ENCODE measurements at places on chromosomes 2 and 18.

DNA sequence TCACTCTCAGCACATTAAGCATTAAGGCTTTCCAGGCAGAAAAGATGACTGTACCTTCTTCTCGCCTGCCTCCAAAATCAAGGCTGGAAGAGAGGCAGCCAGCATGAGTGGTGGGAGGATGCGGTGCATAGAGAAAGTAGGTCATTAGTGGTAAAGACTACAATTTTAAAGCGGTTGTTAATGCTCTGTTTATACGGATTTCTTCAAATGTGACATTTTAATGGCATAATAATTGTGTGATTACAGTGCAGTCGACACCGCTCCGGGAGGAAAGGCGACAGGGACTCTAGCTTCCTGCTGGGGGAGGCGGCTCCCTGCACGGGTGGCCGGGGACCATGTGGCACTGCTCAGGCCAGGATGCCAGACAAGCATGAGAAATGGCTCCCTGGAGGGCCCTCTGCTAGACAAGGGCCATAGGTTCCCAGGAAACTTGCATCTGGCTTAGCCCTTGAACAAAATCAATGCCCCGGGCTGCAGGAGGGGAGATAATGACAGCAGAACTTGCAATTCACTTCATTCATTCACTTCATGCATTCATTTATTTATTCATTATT lies 129.6 kb downstream of the GALNT14 start:
- DNase-seq, result no peak

- no peak for DNase-seq
Measured at GRCh38 chr2:203238292-203238703, 520 bp upstream of the CYP20A1 start.

DNA sequence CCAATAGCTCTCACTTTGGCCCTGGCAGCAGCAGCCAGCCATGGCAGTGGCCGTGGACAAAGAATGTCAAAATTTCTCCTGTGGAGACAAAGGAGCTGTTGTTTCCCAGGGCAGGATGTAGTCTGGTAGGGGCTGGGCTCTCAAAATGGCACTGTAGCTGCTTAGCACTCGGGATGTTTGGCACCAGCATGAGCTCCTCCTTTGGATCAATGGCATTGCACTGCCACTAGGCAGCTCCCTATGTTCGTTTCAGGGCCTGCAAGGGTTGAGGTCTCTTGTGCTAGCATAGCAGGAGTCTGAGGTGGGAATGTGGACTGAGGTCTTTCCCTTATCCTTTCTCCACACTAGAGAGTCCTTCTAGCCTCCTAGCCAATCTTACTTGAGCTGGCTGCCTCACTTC lies 948.8 kb upstream of the FAM98A start:
- DNase-seq, result no peak

GRCh38 chr2:167964650-167965413 lies 282.6 kb downstream of the STK39 start:
- DNase-seq, result no peak

DNA sequence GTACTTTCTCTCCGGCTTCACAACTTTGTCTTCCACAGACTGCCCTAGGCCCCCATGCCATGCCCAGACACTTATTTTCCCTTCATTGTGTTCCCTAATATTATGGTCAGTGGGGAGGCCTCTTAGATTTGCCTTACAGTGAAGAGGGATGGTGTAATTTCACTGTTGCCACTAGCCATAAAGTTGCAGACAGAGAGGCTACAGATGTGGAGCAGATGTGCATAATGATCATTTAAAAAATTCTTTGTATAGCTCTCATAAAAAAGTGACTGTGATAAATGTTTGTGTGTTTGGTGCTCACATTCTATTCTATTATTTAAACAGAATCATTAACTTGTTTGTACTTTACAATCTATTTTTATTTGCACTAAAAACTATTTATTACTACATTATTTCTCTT lies 67.5 kb upstream of the FN1 start:
- DNase-seq, result no peak

GRCh38 chr2:26946841-26947784 lies 23.3 kb upstream of the MAPRE3 start:
- no peak for DNase-seq

DNA sequence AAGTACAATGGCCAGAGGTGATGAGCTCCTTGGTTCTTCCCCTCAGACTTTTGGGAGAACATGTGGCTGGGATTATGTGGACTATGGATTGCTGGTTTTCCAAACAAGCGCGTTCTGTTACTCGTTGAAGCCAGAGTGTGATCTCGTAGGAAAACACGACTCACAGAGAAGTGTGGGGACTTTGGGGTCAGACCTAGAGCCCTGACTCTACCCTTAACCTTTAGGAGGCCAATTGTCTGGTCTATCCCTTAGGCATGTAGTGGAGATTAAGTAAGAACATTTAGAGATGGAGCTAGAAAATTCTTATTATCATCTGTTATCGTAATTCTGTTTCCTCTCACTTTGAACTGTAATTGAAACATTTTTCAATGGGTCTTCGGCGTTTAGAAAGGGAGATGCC lies 35.8 kb downstream of the BCL2L11 start:
- no peak for DNase-seq

DNA sequence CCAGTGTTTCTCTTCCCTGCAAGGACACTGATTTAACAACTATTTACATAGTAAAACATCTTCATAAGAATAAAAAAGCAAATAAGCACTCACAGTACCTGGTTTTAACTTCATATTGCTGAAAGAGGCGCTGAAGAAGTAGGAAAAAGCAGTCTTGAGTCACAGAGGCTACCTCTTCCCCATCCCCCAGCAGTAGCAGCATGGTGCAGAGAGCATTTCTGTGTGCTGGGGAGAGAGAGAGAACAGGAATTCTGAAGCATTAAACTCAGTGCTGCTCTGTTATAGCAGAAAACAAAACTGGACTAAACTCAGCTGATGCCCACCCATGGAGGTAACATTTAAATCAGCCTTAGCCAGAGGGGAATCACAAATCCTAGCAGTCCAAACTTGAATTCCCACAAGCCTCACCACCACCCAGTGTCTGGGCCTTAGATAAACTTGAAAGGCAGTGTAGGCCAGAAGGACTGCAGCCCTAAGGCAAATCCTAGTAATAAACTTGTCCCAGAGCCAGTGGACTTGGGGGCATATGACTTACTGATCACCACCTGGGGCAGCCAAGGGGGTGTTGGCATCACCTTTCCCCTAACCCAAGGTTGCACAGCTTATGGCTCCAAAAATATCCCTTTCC lies 321.8 kb upstream of the CWC22 start:
- DNase-seq, result no peak

GRCh38 chr2:181157326-181157725 lies 176.9 kb downstream of the UBE2E3 start:
- DNase-seq, result peak; percentile 41

DNA sequence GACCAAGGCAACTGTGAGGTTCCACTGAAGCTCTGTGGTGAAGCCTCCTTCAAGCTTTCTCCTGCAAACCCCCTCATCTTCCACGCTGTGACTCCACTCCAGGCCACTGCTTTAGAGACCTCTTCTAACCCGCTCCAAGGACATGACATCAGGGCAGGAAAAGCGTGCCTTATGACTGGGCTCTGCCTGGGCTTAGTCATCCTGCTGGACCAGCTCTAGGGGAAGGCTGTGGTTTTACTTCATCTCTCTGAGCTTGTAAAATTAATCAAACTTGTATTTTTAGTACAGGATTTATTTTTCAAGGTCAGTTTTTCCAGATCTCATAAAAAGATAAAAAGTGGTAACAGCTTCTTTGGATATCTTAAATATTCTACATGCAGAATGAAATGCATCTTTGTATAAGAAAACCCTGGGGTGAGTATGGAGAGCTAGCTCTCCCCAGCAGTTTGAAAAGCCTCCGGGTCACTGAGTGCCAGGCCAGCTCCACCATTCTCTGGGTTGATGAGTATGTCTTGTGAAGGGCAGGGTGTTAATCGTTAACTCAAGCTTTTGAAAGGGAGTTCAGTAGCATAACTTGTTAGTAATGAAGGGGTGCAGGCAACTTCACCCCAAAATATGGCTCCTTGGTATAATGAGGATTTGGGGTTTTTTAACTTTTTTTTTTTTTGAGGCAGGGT lies 33.1 kb upstream of the YPEL5 start:
- peak; percentile 92 for DNase-seq

GRCh38 chr2:14925471-14925870 lies 293.0 kb downstream of the LRATD1 start:
- no peak for DNase-seq

GRCh38 chr2:200962811-200963123 lies 693 bp downstream of the ORC2 start:
- DNase-seq, result no peak

DNA sequence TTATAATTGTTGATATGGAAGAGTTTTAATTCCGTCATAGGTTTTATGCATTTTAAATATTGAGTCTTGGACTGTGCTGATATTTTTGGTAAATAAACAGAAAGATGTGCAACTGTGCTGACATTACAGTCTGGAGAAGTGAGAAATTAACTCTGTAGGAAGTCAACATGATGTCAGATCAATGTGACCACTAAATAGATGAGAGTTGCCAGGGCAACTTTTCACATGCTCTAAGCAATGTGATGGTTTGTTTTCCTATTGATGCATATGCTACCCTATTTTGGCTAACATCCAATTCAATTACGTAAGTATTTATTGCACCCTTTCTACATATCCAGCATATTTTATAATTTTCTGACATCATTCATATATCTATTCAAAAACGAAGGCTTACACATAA lies 1109.3 kb downstream of the TSN start:
- DNase-seq, result no peak

GRCh38 chr2:15764683-15765011 lies 173.0 kb downstream of the DDX1 start:
- DNase-seq, result no peak

DNA sequence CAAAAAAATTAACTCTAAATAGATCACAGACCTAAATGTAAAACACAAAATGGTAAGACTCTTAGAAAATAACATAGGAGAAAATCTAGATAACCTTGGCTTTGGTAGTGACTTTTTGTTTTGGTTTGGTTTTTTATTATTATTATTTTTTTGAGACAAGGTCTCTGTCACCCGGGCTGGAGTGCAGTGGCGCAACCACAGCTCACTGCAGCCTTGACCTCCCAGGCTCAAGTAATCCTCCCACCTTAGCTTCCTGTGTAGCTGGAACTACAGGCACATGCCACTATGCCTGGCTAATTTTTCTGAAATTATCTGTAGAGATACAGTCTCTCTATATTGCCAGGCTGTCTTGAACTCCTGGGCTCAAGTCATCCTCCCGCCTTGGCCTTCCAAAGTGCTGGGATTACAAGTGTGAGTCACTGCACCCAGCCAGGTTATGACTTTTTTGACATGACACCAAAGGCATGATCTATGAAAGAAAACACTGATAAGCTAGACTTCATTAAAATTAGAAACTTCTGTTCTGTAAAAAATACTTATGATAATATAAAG lies 88.0 kb downstream of the HNRNPLL start:
- DNase-seq, result no peak

DNA sequence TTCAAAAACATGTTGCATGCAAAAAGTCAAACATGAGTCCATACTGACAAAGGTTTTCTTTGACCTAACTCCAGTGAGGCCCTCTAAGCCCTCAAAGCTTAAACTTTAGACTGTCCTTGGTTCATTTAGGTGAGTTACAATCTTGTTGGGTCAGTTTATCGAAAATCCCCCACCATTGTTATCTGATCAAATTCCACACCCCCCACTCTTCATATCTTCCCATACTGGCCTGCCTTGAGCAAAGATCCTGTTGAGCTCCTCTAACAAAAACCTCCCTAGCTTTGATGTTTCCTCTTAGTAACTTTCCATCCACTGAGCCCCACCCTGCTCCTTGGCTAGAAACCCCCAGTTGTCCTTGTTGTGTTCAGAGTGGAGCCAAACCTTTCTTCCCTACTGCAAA lies 193.7 kb downstream of the ARHGAP28 start:
- DNase-seq, result no peak

- no peak for DNase-seq
Measured at GRCh38 chr2:174028935-174029334, 63.8 kb upstream of the SP3 start.

DNA sequence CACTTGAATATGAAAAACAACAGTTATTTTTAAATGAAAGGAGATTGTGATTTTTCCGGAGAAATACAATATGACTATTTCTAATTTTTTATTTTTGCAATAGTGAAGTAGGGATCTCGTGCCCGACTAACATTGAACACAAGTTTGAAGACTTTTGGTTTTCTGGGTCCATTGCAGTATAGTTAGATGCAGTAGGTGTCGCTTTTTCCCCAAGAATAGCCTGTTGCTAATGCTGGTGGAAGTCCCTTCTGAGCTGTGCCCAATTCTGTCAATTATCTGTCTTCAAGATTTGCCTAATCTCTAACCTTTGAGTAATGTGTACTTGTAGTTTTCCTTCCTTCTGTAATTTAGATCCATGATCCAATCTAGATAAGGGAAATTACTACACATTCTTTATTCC lies 36.5 kb downstream of the SEMA4F start:
- no peak for DNase-seq

- DNase-seq, result no peak
Measured at GRCh38 chr2:235858881-235859280, 309.3 kb downstream of the GBX2 start.

DNA sequence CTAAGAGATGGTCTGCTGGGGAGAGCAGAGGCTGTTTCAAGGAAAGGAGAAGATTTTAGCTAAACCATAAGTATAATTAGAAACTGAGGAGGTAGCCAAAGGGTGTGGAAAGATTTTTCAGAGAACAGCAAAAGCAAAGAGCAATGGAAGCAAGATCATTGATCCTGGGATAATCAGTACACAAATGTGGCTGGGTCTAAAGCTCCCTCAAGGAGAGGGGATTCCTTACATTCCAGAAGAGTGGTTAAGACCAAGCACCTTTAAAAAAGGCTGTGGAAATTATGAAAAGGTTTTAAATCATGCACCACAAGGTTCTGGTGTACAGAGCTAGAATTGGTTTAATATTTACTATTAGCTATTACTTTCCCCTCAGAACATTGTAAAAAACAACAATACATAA lies 246.0 kb upstream of the UBE2E3 start:
- no peak for DNase-seq

DNA sequence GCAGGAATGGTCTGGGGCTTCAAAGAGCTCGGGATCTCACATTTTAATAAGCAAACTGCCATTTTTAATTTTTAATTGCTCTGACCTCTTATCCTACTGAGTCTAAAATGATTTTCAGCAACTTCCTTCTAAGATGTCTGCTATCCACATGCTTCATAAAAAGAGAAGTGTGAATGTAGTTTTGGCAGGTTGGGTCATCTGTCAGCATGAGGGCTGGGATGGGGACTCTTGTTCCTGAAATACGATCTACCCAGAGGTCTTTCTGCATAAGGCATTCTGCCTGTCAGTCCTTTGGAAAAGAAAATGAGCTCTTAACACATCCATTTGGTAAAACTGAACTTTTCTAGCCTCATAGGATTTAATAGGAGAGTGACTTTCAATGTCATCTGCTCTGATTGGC lies 252.8 kb upstream of the APCDD1 start:
- DNase-seq, result no peak

All from AG04449 (cell line).